ENCODE measurements at places on chromosomes 2 and 18. TPM values are rescaled to one million over a fixed set of nuclear protein-coding genes. Genes with fewer than 3 reads are reported as not detected.
A peak's percentile ranks its signal among the peaks of the same experiment; 100 is the strongest.

- no peak for DNase-seq
Observed at GRCh38 chr2:188664951-188665595, 309.1 kb upstream of the COL3A1 start.

KCNG2 gene
- total RNA-seq, result 1.4 TPM

DNA sequence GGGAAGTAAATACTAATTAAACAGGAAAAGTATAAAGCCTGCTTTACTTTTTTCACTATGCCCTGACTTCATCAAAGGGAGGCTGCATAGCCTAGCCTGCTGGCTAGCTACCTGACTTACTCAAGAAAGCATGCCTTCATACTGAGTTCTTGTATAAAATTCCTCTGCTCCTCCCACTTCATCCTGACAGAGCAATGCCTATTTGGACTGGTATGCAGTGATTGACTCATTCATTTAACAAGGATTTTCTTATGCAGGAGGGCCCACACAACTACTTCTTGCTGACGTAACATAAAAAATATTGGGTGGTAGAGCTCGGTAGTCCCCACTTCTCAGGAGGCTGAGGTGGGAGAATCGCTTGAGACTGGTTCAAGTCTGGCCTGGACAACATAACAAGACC is 70.5 kb downstream of the PRPF40A start:
- DNase-seq, result no peak

DNA sequence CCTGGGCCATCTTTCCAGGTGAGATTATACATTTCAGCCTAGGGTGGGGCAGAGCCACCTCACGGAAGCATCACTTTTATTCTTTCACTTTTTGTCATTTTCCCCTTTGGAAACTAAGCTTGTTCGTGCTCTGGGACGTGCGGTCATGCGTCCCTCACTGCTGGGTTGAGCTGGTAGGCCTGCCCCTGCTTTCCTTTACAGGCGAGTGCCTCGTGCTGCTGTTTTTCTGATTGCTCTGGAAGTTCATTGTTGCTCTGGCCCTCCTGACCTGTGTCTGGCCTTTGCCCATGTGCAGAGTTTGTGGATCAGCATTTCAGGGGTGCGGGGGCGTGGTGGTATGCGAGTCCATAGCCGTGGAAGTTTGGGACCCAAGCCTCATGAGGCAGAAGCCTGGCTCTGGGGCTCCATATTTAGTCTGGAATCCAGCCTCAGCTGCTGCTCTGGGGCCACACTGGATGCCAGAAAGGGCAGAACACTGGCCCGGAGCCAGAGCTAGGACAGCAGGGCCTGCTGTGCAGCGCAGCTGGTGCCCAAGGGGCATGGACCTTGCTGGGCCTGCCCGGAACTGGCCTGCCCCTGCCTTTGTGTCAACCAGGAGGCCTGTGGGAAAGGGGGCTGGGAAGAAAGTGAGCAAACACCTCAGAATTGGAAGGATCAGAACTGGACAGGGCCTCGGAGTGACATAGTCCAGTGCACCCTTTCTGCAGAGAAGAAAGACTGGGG is 51.1 kb downstream of the CTIF start:
- DNase-seq, result peak; percentile 40

GIGYF2 gene
- total RNA-seq, result 29.9 TPM

VAMP8 gene
- 13.7 TPM for total RNA-seq

ALK gene
- total RNA-seq, result not detected

- no peak for DNase-seq
Observed at GRCh38 chr18:8688816-8689215, 16.5 kb upstream of the MTCL1 start.

KCNIP3 gene
- total RNA-seq, result under 0.01 TPM

ARHGEF4 gene
- under 0.01 TPM for total RNA-seq

TMEFF2 gene
- not detected for total RNA-seq

GRCh38 chr2:236997069-236997715 is 88.5 kb upstream of the COPS8 start:
- no peak for DNase-seq

GRCh38 chr18:21808185-21808584 is 67.6 kb downstream of the MIB1 start:
- DNase-seq, result no peak

RFX8 gene
- total RNA-seq, result not detected

DNA sequence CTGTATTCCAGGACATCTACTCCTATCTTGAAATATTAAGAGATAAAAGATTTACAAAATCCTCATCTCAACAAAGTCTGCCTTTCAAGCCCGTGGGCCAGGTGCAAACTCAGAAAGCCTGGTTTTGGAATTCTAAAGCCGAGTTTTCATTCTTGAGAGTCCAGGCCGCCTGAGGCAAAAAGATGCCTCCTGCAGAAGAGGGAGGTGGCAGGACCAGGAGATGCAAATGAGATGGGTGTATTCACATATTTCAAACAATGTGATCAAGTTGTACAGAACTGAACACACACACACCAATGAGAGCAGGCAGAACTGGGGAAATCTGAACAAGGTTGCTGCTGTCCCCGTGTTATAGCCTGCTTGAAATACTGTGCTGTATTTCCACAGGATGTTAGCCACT is 7.7 kb upstream of the HS6ST1 start:
- DNase-seq, result no peak

- no peak for DNase-seq
Observed at GRCh38 chr18:63564021-63564420, 21.9 kb downstream of the SERPINB12 start.

Data from lung microvascular endothelial cell (primary cell).